T-cell (primary cell): ENCODE measurements at places on chromosomes 3 and 15. TPM values are rescaled to one million over a fixed set of nuclear protein-coding genes. Genes with fewer than 3 reads are reported as not detected.

Gene DUOXA2
- not detected for total RNA-seq

Gene ST8SIA2
- not detected for total RNA-seq

Gene CKMT1B
- not detected for total RNA-seq

DNA sequence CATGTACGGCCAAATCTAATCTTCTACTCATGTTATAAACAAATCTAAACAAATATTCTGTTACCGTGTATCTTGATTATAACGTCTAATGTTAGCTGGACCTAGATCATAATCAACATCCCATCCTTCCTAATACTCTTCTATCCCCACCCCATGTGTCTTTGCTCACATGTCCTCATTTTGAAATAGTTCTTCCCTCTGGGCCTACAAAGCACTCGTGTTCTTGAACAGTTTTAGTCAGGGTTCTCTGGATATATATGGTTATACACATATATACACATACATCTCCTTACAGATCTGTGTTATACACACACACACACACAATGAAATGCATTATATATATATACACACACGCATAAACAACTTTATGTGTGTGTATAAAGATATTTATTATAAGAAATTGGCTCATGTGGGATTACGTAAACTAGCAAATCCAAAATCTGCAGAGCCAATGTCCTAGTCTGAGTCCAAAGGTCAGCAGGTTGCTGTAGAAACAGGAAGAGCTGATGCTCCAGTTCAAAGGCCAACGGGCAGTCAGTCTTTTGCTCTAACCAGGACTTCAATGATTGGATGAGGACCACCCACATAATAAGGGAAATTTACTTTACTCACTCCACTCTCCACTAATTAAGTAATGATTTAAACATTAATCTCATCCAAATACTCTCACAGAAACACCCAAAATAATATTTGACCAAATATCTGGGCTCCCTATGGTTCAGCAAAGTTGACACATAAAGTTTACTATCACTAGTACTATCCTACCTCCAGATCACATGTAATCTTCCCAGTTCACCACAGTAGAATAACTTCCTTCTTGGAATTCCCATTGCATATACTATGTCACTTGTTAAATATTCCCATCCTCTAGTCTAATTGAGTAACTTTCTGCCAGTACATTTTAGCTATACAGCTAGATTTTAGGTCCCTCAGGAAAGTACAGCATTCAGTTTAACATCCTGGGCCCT is 450.0 kb downstream of the ROBO1 start:
- H3K27ac ChIP-seq, result no peak overlapping the region
- no peaks in the 10 kb centered on the region for H3K36me3 ChIP-seq
- no peak overlapping the region for H3K4me3 ChIP-seq
- DNase-seq, result no peak
- H3K4me1 ChIP-seq, result no peaks in the 10 kb centered on the region
- H3K27me3 ChIP-seq, result no peaks in the 10 kb centered on the region

DNA sequence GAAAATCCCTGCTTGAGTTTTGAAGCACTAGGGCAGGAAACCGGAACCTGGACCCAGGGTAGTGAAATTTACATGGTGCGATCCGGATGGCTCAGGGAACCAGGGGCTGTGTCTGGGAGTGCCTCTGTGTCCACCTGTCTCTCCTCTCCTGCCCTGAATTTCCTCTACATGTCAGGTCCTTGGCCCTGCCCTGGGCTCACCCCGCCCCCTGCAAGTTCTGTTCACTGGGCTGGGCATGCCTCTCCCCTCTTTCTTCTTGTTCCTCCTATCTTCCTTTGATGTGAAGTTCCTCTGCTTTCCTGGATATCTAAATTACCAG is 435.9 kb upstream of the RBMS3 start:
- H3K36me3 ChIP-seq, result no peaks in the 10 kb centered on the region
- H3K27ac ChIP-seq, result no peak overlapping the region
- H3K4me1 ChIP-seq, result no peaks in the 10 kb centered on the region
- H3K4me3 ChIP-seq, result no peak overlapping the region

DNA sequence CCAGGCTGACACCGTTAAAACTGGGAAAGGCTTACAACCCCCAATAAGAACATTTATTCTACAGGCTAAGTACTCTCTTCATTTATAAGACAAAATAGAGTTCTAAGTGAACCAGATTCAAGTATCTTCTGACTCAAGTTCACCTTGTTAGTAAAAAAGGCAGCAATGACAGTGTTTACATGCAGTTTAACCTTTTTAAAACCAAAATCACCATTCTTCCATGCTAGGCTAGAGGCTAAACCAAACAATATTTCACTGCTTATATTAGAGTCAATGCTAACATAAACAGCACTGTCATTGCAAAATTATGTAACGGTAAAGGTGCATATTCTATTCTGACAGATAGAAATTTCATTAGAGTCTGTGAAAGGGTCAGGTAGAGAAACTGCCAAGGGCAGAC is 118.0 kb downstream of the FBN1 start:
- H3K4me3 ChIP-seq, result no peak overlapping the region
- no peaks in the 10 kb centered on the region for H3K36me3 ChIP-seq
- H3K4me1 ChIP-seq, result no peaks in the 10 kb centered on the region

- H3K4me3 ChIP-seq, result no peak overlapping the region
- H3K4me1 ChIP-seq, result no peaks in the 10 kb centered on the region
- no peak for DNase-seq
- no peaks in the 10 kb centered on the region for H3K36me3 ChIP-seq
- no peaks in the 10 kb centered on the region for H3K27me3 ChIP-seq
Observed at GRCh38 chr3:160098926-160099626, 110.4 kb downstream of the IL12A start.

- H3K4me1 ChIP-seq, result no peaks in the 10 kb centered on the region
- H3K4me3 ChIP-seq, result no peak overlapping the region
- H3K27me3 ChIP-seq, result no peaks in the 10 kb centered on the region
- DNase-seq, result no peak
Observed at GRCh38 chr3:120258009-120258408, 27.0 kb downstream of the GPR156 start.

DNA sequence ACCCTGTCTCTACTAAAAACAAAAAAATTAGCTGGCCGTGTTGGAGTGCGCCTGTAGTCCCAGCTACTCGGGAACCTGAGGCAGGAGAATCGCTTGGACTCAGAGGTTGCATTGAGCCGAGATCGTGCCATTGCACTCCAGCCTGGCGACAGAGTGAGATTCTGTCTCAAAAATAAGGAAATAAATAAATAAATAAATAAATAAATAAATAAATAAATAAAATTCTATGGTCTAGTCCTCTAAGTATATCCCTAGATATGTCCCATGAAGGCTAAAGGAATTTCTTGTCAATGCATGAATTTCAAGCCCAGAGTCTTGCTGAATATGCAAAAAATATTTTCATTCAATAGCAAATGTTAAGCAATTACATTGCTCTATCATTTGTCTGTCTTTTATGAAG is 149.0 kb downstream of the EPHA3 start:
- H3K4me3 ChIP-seq, result no peak overlapping the region
- no peaks in the 10 kb centered on the region for H3K4me1 ChIP-seq
- no peak overlapping the region for H3K27ac ChIP-seq

GRCh38 chr3:143252931-143253330 is 133.4 kb downstream of the CHST2 start:
- DNase-seq, result no peak
- H3K4me3 ChIP-seq, result no peak overlapping the region
- no peak overlapping the region for H3K27ac ChIP-seq
- no peaks in the 10 kb centered on the region for H3K27me3 ChIP-seq

DNA sequence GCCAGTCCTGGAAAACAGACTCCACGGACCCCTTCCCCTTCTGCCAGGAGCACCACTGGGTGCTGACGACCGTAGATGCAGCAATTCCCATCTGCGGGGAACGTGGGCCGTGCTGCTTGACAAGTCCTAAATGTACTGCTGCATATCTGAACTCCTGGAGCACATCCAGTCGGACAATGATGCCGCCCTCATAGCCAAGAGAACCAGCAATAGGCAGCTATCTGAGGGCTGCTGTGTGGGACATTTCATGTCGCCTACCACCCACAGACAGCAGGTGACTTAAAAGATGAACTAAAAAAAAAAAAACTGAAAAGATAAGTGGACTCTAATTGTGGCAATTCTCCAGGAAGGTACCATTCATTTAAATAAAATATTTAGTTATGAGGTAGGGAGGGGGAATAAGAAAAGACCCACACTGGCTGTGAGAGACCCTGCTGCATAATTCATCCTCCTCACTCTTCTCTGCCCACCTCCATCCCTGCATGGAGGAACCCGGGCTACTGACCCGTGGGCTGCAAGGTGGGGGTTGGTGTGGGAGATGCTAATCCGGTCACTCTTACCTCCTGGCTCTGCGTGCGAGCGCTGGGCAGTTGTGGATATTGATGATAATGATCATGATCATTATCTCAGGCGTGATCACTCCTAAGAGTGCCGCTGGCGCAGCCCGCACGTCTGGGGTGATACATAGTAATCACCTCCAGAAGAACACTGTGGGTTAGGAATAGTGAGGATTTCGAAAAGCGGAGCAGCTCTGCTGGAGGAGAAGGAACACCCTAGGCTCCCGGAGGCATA is 28.3 kb downstream of the ALS2CL start:
- no peaks in the 10 kb centered on the region for H3K27me3 ChIP-seq
- no peak overlapping the region for H3K27ac ChIP-seq
- H3K4me1 ChIP-seq, result no peaks in the 10 kb centered on the region
- no peak overlapping the region for H3K4me3 ChIP-seq
- no peaks in the 10 kb centered on the region for H3K36me3 ChIP-seq

- H3K4me1 ChIP-seq, result no peaks in the 10 kb centered on the region
- peaks cover 14% of the 10 kb centered on the region for H3K27me3 ChIP-seq
- no peak overlapping the region for H3K27ac ChIP-seq
- no peak for DNase-seq
Observed at GRCh38 chr3:8713901-8714759, 19.5 kb upstream of the CAV3 start.
